MG63 (cell line): ENCODE measurements at places on chromosomes 1 and 21. TPM values are rescaled to one million over a fixed set of nuclear protein-coding genes. Genes with fewer than 3 reads are reported as not detected.

DNA sequence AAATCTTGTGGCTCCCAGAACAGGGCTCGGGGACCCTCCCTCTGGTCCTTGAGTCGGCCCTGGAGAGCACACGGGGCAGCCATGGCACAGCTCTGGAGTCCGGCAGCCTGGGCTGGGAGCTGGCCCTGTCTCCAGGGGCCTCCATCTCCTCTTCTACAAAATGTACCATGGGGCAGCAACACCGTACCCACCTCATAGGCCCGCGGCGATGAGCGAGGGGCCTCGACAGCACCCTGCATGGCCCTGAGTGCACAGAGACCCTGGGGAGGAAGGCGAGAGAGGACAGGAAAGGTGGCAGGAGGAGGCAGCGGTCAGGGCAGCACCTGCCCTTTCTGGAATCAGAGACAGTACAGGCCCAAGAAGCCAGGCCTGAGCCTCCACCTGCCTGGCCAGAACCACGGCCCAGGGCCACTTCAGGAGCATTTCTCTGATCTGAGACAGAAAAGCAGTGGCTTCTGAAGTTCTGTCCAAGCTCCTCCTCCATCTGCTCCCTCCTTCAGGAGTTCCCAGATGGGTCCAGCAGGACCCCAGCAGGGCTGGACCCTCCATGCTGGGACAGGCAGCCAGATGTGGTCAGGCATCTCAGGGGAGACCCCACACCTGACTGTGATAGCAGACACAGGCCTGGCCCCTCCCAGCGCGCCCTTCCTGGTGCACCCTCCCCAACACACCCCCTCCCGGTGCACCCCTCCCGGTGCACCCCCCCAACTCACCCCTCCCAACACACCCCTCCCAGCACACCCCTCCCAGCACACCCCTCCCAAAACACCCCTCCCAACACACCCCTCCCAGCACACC lies 75.9 kb upstream of the ARHGEF16 start:
- DNase-seq: no peak

GRCh38 chr1:174988539-174988938 lies 11.2 kb upstream of the CACYBP start:
- DNase-seq: no peak

GRCh38 chr1:12172042-12172851 lies 5.5 kb downstream of the TNFRSF1B start:
- no peak for DNase-seq

- no peak for DNase-seq
Measured at GRCh38 chr21:35426469-35426868, 377.4 kb upstream of the RUNX1 start.

DNA sequence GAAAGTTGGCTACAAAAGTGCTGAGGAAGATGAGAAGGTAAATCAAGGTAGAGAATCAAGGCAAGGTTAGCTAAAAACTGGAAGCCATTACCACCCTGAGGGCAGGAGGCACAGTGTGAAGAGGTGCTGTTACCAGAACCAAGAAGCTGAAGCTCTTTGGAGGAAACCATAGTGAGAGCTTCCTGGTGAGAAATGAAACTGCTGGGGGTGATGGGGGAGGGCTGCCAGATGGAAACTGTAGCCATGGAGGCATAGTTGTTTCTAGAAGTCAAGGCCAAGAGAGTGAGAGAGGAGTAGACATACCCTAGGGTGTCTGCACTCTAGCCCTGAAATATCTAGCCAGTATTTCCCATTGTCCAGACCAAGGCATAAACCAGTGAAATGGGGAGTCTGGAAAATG lies 28.7 kb downstream of the IFI44 start:
- DNase-seq: no peak

GRCh38 chr21:19523061-19523460 lies 1119.5 kb upstream of the TMPRSS15 start:
- no peak for DNase-seq

GRCh38 chr1:3678361-3679097 lies 26.2 kb downstream of the TP73 start:
- DNase-seq: no peak

DNA sequence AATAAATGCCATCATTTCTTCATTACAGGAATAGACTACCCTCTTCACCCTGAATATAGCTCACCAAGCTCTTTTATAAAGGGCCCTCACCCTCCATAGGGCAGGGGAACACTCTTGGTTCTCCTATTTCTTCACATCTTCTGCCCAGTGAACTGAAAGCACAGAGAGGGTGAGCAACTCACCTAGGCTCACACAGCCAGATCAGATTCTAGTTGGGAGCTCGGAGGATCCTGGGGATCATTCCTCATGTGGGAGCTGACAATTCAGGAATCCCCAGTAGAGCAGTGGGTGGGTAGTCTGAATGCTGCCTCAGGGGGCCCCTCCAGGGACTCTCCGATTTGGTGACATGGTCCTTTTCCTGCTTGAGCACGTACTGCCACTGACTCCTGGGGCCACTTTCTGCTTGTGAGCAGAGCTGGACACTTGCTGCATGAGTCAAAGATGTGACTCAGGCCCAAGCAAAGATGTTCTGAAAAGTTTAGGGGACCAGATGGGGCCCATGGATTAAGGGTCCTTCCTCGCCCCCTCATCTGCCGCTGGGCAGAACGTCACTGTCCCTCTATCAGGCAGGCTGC lies 63.7 kb upstream of the WNT4 start:
- DNase-seq: no peak

The TMEM63A gene
- 1.3 and 5.5 TPM in 2 replicates for total RNA-seq

The FAM151A gene
- total RNA-seq: not detected in 2 replicates

GRCh38 chr1:1047407-1047806 lies 26.7 kb downstream of the RNF223 start:
- DNase-seq: no peak

- no peak for DNase-seq
Measured at GRCh38 chr21:37101384-37101783, 28.3 kb downstream of the TTC3 start.

- no peak for DNase-seq
Measured at GRCh38 chr21:42156690-42157605, 62.0 kb upstream of the ABCG1 start.

The KCNJ9 gene
- total RNA-seq: not detected in 2 replicates

The GBP6 gene
- total RNA-seq: not detected in 2 replicates

The LRRC52 gene
- total RNA-seq: not detected in 2 replicates

- no peak for DNase-seq
Measured at GRCh38 chr1:44827197-44828002, 15.7 kb downstream of the PTCH2 start.

GRCh38 chr1:10717296-10718082 lies 79.0 kb downstream of the CASZ1 start:
- no peak for DNase-seq

DNA sequence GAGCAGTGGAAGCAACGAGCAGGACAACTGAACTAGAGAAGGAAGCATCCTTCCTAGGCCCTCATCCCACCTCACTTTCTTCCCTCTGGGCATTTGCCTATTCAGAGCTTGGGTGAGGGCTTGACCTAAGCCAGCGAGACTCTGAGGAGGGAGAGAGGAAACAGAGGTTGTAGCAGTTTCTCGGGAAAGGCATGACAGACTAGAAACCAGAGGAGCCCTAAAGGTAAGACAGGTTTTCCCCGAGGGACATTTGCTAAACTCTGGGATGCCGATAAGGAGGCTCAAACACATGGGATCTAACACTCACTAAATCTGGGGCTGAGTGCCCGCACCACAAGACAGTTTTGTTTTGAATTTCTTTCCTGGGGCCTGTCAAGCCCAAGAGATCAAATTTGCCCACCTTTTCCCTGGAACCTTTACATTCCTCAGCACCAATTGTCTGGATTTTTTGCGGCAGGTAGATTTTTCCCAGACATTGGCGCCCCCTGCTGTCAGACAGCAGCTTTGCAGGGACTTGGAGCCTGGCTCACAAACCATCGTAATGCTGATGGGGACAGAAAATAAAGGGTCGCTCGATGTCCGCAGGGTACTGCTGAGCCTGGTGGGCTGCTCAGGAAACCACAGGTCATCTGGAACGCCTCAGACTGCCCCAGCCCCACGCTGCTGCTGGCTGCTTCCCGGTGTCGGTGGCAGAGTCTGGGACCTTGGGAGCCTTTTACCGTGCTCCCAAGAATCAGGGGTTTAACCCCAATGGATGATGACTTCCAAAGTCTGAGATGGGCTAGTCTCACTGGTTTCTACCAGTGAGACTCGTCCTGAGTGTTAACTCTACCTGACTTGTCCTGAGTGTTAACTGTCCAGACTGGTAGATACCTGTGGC lies 23.4 kb upstream of the TSPAN2 start:
- DNase-seq: no peak

- no peak for DNase-seq
Measured at GRCh38 chr1:221753828-221754188, 11.9 kb upstream of the DUSP10 start.

The PCSK9 gene
- total RNA-seq: not detected in 2 replicates

The SRGAP2 gene
- total RNA-seq: 12.4 and 25.1 TPM in 2 replicates

GRCh38 chr1:31802190-31803150 lies 13.4 kb downstream of the SPOCD1 start:
- no peak for DNase-seq

DNA sequence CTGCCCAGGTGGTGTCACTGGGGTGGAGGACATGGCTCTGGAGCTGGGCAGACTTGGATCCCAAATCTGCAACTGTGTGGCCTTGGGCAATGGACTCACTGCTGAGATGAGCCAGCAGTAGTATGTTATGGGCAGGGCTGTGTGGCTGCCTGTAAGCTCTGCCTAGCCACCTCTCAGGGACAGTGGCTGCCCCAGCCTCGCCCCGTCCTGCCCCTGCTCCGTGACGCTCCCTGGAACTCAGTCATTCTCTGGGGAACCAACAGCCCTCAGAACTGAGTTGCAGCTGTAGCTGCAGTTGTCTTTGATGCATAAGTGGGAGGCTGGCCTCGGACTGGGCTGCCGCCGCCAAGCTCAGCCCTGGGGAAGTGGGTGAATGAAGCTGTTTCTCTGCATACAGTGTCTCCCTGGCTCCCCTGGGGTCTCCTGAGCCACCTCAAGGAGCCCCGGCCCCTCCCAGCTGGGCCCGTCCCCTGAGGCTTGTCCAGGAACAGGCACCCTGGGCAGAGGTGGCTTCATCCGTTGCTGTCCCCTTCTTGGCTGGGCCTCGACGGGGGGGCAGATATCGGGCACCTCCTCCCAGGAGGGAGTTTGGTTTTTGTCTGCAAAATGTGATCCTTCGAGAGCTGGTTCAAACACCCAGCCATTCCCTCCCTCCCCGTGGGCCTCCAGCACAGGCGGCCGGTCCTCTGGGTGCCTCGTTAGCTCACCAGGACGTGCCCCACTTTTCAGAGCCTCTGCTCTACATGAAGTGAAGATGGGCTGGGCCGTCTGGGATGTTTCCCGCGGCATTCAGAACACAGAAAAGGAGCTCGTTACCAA lies 26.2 kb upstream of the PLCH2 start:
- no peak for DNase-seq

The OXCT2 gene
- not detected in 2 replicates for total RNA-seq

GRCh38 chr1:165857046-165857801 lies 29.8 kb downstream of the UCK2 start:
- no peak for DNase-seq

DNA sequence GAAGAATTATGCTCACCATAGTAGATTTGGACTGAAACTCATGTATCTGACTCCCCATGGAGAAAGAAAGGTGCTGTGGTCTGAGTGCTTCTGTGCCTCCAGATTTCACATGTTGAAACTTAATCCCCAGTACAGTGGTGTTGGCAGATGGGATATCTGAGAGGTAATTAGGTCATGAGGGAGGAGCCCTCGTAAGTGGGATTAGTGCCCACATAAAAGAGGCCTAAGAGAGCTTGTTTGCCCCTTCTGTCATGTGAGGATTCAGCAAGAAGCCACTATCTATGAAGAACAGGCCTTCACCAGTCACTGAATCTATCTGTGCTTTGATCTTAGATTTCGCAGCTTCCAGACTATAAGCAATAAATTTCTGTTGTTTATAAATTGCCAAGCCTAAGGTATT lies 150.1 kb downstream of the PLPP3 start:
- no peak for DNase-seq

The SLC25A44 gene
- 12.7 and 13.1 TPM in 2 replicates for total RNA-seq

The SLC5A9 gene
- total RNA-seq: not detected in 2 replicates

DNA sequence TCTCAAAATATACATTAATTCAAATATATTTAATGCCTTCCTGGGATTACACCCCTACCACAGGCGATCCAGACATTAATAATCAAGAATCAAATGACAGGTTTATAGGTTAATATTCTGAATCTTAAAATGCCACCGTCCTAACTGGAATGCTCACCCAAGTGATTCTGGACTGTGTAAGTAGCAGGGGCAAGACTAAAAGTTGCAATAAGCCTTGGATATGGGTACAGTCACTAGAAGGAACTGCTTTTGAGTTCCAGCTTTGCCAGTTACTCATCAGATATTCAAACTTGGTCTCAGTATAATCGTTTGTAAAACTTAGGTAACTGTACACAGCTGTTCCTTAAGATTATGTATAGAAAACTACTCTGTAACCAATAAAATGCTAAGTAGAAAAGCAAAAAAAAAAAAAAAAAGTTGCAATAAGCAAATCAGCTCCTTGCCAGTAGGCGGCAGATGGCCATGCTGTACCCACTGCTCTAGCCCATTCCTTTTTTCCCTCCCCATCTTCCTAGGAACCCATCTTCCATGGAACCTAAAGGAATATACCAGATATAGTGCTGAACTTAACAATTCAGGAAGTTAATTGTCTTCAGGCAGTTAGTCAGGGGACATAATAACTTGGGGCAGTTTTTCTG lies 10.5 kb downstream of the RO60 start:
- peak; percentile 7 for DNase-seq

The SPATA17 gene
- 0.35 and 3.4 TPM in 2 replicates for total RNA-seq

The ITGB2 gene
- 4.3 and 12.9 TPM in 2 replicates for total RNA-seq

- peak; percentile 4 for DNase-seq
Measured at GRCh38 chr1:72649991-72650390, 367.7 kb upstream of the NEGR1 start.

DNA sequence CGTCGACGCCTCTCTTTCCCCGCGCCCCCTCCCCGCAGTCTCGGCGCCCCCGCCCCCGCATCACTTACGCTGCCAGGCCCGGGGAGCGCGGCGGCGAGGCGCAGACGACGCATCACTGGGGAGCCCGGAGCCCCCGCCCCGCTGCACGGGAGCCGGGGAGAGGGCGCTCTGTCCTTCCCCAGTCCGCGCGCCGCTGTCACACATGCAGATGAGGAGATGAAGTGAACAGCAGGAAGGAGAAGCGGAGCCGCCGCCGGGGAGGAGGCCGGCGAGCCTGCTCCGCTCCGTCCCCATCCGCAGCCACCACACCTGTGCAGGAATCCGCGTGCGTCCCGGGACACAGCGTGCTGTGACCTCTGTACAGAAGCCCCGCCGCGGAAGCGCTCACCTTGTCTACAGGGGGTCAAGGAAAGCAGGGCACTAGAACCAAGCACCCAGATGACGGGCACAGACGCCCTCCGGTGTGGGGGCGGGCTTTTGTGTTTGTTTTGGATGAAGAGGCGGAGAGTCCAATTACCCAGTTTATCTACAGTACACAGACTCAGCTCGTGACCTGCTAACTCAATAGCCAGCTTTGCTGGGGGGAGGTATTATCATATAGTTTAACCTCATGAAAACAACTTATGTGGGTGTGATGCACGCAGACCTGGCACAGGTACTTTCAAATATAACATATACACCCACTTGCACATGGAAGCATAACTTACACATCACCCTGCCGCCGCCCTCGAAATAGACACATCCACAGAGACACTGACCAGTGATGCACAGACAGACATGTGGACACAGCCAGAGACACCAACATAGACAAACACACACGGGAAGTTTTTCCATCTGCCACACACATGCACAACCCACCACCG lies 12.4 kb downstream of the KLHDC8A start:
- DNase-seq: peak; percentile 37
